ENCODE measurements at places on chromosomes 2 and 18.

DNA sequence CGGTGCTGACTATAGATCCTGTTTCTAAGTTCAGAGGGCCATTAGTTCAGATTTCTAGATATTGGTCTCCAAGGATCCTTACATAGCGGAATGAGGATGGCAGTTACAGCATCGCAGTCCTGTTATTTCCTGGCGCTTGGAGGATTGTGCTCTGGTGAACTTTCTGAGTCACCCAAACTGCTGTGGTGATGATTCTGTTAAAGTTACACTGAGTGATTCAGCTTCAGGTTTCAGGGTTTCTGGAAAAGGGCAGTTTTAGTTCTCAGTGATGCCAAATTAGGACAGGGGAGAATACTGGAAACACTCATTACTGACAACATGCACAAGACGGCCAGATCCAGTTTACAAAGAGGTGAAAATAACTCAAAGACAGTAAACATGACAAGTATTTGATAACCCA is 52.1 kb upstream of the ANKRD62 start:
- peak; percentile 90 for DNase-seq

GRCh38 chr2:25414781-25415180 is 73.1 kb upstream of the DNMT3A start:
- no peak for DNase-seq

GRCh38 chr2:63257473-63257872 is 206.8 kb downstream of the OTX1 start:
- DNase-seq = no peak

DNA sequence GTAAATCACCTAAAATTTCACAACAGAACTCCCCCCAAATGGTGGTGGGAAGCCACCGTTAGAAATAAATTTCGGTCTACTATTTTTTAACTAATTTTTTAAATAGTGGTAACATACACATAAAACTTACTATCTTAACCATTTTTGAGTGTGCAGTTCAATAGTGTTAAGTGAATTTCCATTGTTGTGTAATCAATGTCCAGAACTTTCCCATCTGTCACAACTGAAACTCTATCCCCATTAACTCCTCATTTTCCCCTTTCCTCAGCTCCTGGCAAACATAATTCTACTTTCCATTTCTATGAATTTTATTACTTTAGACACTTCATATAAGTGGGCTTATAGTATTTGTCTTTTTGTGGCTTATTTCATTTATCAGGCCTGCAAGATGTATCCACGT is 34.1 kb upstream of the HNMT start:
- no peak for DNase-seq

GRCh38 chr2:118121986-118122524 is 33.8 kb downstream of the INSIG2 start:
- no peak for DNase-seq

DNA sequence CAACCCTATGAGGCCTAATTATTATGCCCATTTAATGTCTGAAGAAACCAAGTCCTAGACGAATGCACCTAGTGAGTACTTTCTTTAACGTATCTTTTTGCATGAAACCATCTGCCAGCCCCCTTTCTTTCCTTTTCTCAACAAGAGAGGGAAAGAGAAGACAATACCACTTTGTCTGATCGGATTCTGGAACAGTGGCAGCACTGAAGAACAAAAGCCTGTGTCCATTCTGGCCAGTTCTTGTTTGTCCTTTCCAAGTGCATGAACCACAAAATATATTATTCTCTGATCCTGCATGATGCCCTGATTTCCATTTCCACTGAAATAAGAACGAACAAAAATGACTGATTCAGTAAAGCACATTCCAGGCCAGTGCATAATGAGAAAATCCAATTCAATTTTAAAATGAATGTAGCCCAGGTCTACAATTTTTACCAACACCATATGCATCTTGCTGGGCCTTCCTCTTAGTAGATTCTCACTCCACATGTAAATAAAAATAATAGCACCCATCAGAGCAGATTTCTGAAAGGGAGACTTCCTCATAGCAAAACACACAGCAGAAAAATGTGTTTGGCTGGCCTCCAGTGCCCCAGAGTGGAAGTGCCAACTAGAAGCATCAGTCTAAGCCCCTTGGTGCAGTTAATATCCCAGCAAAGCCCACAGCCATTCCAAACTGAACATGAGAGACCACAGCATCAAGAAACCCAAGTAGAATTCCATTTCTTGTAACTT is 422.6 kb upstream of the ID2 start:
- DNase-seq = no peak

GRCh38 chr18:50311650-50312049 is 24.2 kb upstream of the CXXC1 start:
- no peak for DNase-seq
